ENCODE measurements at places on chromosomes 1 and 21. TPM values are rescaled to one million over a fixed set of nuclear protein-coding genes. Genes with fewer than 3 reads are reported as not detected.

GRCh38 chr1:156495401-156496140 is 5.0 kb downstream of the MEF2D start:
- H3K4me3 ChIP-seq = no peak overlapping the region
- no peaks in the 10 kb centered on the region for H3K27me3 ChIP-seq
- H3K27ac ChIP-seq = no peak overlapping the region
- DNase-seq = no peak
- H3K4me1 ChIP-seq = peaks cover 67% of the 10 kb centered on the region
- H3K36me3 ChIP-seq = peaks cover 6% of the 10 kb centered on the region

DNA sequence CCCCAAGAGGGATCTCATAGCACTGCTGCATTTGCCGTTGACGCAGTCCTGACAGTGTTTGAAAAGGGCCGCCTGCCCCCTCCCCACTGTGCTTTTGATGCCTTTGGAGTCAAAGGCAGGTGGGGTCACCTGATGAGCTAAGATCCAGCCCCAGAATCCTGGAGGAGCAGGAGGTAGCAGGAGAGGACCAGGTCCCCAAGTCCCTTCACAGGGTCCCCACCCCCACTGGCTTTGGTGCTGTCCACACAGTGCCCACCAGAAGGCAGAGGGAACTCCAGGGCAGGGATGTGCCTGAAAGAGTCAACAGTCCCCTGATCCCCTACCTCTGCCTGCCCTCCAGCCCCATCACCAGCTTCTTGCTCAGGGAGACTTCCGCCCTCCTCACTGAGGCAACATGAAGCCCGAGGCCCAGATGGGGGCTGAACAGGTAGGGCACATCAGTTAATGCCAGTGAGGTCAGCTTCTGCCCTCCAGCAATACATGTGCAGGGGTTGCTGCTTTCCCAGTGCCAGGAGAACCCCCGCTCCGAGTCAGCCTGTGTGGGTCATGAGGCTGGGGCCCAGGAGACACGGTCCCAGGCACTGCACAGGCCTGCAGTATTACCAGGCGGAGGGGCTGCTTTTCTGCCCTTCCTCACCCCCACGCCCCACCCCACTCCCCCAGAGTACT is 8.8 kb upstream of the KCNC4 start:
- H3K27me3 ChIP-seq = no peaks in the 10 kb centered on the region
- H3K27ac ChIP-seq = no peak overlapping the region
- no peaks in the 10 kb centered on the region for H3K36me3 ChIP-seq
- H3K4me1 ChIP-seq = peaks cover 4% of the 10 kb centered on the region
- H3K4me3 ChIP-seq = no peak overlapping the region
- DNase-seq = no peak

GRCh38 chr21:45435405-45435981 is 30.5 kb downstream of the COL18A1 start:
- no peak overlapping the region for H3K27ac ChIP-seq
- H3K4me3 ChIP-seq = no peak overlapping the region
- DNase-seq = no peak
- no peaks in the 10 kb centered on the region for H3K27me3 ChIP-seq

- H3K4me1 ChIP-seq = no peaks in the 10 kb centered on the region
- H3K27ac ChIP-seq = no peak overlapping the region
- DNase-seq = no peak
- H3K36me3 ChIP-seq = no peaks in the 10 kb centered on the region
- no peak overlapping the region for H3K4me3 ChIP-seq
These were observed 28.7 kb downstream of the PTGFR start for GRCh38 chr1:78519446-78519845.

- H3K4me3 ChIP-seq = no peak overlapping the region
- no peak for DNase-seq
- no peaks in the 10 kb centered on the region for H3K4me1 ChIP-seq
- H3K36me3 ChIP-seq = no peaks in the 10 kb centered on the region
- no peaks in the 10 kb centered on the region for H3K27me3 ChIP-seq
These were observed 356.6 kb upstream of the USP24 start for GRCh38 chr1:55571767-55572166.

The MMEL1 gene
- 51.7 TPM for total RNA-seq
